Activated CD4-positive, alpha-beta T cell treated with anti-CD3 and anti-CD28 coated beads for 4 hours (primary cell): ENCODE measurements at places on chromosomes 6 and 20.

DNA sequence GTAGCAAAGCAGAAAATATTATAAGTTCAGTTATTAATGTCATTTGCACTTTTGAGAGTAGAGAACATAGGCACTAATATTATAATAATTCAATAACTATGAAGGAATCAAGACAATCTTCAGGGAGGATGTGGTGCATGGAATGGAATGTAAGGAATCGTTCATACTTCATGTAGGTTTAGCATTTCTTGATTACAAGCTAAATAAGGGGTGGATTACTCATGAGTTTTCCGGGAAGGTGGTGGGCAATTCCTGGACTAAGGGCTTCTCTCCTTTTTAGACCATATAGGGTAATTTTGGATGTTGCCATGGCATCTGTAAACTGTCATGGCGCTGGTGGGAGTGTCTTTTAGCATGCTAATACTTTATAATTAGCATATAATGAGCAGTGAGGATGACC lies 9.1 kb upstream of the BTNL2 start:
- DNase-seq, result no peak

DNA sequence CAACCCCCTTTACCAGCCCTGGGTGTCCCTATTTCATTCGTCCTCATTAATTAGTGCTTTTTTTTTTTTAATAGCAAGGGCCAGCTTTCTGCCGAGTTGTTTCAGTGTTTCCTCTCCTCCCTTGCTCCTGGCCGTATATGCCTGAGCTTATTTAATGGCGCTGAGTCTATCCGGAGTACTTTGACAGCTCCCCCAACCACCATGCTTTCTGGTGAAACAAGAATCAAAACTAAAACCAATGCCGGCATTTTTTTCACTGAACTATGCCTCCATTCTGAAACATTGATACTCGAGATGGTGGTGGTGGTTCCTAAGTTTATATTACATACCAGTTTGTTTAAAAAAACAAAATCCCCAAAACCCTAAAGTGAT lies 1.2 kb downstream of the DCBLD1 start:
- DNase-seq, result no peak

DNA sequence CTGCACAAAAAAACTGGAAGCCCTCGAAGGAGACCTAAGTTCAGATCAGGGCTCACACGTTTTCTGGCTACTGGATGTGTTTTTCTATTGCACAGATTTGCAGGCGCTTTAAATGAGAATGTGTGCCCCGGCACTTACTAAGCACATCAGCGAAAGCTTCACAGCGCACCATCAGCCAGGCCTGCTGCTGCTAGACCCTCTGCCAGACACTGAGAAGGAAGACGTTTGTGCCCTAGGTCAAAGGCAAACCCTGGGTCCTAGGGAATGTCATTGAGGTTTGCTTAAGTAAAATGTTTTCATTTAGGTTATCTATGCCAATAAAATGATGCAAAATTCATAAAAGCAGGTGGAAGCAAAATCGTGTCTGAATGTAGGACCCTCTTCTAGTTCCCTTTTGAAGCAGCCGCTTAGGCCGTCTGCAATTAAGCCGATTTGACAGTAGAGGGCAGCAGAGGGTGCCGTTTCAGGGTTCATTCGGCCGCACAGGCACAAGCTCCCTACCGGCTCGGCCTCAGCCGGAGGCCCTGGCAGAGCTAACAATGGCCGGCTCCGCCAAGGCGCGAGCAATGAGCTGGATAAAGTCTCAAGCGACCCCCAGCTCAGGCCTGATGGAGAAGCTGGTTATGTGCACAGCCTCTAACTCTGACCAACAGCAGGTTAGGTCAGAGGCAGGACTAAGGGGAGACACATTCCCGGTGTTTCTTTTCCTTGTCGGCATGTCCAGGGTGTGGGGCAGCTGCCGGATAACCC lies 107.2 kb upstream of the FOXA2 start:
- DNase-seq, result peak; percentile 20

DNA sequence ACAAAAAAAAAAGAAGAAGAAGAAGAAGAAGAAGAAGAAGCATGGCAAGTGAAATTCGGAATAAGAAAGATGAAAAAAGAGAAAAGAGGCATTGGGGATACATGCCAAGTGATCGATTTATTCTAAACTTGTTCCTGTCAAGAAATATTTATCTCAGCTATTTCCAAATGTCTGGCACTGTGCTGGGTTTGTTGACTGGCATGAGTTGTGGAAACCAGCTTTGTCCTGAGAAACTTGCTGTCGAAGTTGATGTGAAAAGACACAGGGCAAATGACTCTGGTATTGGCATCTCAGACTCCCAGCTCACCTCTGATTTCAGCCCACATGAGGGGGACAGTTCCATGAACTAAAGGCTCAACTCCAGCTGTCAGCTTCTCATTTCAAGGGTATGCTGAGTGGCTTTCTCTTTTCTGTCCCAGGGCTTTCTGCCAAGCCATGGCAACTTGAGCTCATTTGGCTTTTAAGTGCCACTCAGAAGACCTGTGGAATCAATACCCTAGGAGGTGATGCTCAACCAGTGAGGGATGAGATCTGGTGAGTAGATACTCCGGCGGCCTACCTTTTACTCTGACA lies 253.3 kb upstream of the JAG1 start:
- no peak for DNase-seq

DNA sequence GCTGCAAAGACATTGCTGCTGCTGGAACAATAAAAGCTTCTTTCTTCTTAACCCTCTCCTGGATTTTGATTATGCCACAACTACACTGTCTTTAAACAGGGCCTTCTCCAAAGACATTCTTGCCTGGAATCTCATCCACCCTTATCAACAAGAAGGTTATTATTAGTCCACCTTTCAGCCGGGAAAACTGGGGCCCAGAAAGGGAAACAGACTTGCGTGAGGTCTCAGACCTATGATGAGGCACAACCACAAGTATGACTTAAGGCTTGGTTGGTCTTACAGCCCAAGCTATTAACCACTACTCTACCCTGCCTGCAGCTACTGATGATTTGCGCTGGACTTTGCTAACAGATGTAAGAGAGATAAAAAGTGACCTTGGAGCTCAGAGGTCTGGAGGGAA lies 62.8 kb upstream of the CTNNBL1 start:
- DNase-seq, result no peak
